Stimulated activated CD8-positive, alpha-beta memory T cell treated with anti-CD3 and anti-CD28 coated beads, Interleukin-15, amount 100 ng/mL, for 1 hour (primary cell): ENCODE measurements at places on chromosomes 6 and 20.

DNA sequence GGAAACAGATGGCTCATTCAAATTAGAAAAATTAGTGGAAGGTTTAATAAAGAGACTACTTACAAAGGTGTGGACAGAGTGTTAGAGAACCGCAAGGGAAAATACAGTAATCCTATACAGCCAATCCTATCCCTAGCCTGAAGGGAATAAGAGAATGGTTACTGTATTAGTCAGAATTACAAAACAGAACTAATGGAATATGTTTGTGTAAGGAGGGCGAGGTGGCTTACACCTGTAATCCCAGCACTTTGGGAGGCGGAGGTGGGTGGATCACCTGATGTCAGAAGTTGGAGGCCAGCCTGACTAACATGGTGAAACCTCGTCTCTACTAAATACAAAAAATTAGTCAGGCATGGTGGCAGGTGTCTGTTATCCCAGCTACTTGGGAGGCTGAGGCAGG lies 16.3 kb upstream of the TRPC4AP start:
- no peak for DNase-seq

DNA sequence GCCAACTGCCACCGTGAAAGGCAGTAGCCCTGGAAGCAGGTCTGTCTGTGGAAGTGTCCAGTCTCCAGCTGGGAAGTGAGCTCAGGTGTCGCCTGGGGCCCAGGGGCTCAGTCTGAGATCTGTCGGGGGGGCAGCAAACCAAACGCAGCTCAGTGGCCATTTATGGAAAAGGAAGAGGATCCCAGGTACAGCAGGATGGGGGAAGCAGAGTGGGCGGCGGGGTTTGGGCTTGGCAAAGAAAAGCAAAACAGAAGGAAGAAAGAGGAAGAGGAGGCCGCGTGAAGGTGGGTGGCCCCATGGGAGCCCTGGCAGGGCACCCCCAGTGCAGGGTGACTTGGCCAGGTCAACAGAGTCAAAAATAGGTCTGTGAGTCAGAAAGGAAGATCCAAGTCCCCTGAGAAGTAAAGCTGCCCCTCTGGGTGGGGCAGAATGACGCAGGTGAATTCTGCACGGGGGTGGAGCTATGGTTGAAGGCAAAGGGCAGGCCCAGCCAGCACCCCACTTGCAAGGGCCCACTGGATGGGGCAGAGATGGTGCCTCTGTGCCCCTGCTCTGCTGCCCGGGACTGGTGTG lies 5.3 kb downstream of the PXDC1 start:
- DNase-seq, result no peak

DNA sequence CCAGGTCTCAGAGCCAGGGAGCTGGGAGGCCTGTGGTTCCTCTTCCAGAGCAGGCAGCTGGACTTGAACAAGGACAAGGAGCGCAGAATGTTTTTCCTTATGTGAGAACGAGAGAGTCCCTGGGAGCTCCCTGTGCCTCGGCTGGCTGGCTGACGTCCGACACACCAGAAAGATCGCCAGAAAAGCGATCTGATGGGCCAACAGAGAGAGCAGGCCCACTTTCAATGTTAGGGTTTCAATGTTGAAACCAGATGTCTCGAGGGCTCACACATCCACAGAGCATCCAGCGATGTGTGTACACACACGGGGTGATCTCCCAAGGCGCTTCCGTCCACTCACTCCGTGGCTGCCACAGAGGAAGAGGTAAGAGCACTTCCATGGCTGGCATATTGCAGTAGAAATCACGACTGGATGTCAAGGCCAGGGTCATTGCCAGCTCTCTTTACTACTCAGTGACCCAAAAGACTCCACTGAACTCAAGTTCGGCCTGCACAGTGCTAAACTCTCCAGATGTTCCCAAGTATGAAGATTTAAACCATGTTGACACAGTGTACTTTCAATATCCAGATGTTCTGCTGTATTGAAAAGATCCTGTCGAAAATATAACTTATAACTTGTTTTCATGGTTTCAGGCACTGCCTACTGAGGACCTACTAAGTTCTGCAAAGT lies 70.8 kb upstream of the FOXC1 start:
- DNase-seq, result no peak

GRCh38 chr6:67633058-67633457 lies 1002.0 kb upstream of the ADGRB3 start:
- DNase-seq, result no peak

DNA sequence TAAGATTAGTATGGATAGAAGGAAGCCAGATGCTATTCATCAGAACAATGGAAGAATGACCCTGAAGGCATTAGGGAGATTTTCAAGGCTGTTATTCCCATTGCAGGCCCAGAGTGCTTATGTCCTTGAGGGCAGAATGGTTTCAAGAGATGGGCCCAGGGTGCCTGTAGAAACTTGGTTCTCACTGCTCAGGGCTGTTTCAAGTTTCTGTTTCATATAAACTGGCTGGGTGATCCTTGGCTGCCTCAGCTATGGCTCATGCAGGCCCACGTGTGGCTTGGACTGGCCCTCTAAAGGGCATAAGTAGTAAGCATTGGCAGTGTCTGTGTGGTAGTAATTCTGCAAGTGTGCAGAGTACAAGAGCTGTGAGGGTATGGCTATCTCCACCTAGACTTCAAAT lies 540.9 kb upstream of the MAN1A1 start:
- DNase-seq, result no peak

GRCh38 chr6:38114976-38115625 lies 295.6 kb downstream of the ZFAND3 start:
- no peak for DNase-seq

DNA sequence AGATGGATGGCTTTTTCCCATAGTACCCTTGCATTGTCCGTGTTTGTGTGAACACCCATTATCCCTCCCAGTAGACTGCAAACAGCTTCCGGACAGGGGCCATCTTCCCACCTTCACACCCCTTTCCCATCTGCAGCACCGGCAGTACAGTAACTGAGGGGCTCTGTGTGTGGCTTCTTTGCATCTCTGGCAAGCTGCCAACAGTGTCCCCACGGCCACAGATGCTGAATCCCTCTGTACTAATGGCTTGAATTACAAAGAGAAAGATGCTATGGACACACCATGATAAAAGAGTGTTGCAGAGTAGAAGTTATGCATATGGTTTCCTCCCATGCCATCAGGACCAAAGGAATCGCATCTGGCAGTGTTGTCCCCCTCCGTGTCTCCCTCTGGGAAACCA lies 101.1 kb upstream of the CDYL start:
- no peak for DNase-seq

DNA sequence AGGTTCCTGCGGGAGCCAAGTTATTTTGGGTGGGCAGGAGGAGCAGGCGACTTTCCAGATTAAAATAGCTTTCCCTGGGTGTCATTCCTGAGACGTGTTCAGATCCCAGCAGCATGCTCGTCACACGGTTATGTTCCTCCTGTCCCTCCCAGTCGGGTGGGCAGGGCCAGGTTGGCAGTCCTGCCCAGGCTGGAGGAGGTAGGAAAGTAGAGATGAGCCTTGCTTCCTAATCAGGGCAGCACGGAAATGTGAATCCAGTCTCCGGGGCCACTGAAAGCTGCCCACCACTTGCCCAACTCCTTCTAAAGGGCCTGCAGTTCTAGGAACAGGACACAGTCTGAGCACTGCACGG lies 137.0 kb downstream of the MRPL14 start:
- no peak for DNase-seq

DNA sequence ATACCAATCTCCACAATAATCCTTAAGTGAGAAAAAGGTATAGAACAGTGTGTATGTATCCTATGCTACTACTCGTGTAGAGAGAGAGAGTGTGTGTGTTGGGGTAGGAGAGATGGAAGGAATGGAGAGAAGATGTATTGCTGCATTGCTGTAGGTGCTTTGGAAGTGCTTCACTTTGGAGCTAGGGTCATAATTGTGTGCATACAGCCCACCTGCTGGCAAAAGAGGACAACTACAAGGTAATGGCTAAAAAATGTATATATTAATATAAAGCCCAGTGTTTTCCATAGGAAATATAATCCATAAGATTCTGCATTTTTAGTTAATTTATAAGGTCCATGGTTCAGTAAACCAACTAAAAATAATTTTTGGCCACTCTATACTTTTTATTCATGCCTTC lies 36.1 kb downstream of the SERAC1 start:
- DNase-seq, result no peak

DNA sequence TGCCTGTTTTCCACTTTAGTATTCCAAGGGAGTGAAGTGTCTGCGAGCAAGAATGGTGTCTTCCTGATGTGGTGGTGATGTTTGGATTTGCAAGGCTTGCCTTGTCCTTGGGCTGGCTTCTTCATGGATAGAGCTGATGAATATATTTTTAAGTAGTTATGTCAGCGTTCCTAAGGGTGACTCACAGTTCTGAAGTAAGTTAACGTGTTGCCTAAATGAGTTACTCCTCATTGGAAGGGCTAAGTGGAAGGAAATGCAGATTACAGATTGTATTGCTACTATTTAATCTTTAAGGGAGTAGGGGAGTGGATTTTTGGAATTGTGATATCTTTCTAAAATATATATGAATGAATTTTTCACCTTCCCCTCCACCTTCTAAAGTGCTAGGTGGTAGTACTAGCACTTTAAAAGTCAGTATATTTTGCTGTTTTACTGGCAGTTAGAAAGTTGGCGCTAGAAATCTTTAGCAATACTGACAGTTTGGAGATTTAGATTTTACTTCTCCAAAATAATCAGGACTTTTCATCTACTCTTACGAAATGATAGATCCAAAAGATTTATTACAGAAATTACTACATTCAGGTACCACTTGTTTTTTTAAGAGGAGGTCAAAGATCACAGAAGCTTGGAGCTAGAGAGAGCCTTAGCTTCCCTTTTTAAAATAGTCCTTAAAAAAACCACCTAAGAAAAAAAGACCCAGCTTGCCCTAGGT lies 197.4 kb downstream of the JARID2 start:
- no peak for DNase-seq

DNA sequence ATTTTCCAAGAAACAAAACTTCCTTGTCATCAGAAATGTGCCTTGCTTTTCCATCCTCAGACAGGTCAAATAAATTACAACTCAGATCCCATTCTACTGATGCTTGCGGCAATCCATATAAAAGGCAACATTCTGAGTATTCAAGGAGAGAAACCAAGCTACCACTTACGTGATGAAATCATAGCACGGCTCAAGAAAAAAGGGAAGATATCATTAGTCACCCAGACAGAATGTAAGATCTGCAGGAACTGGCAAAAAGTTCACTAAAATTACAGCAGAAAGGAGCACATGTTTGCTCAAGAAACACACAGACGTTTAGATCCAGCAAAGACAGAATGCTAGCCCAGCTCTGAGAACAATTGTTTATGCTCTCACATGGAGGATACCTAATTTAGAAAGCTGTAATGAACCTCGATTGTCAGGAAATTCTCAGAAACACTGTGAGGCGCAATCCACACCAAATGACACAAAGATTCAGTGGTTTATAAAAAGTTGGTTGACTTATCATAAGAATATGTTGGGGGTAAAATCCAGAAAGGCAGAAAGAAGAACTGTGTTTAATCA lies 304.2 kb downstream of the ADGRG6 start:
- no peak for DNase-seq

DNA sequence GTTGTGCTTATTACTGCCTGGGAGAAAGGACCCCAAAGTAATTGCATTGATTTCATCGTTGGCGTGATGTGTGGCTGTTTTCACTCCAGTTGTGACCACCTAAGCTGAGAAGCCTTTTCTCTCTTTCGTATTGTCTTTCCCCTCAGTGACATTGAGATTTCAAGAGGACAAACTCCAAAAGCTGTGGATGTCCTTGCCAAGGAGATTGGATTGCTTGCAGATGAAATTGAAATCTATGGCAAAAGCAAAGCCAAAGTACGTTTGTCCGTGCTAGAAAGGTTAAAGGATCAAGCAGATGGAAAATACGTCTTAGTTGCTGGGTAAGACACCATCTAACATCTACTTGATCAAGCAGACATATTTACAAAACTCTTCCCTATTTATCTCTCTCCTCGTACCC lies 60.5 kb downstream of the MTHFD1L start:
- DNase-seq, result no peak

DNA sequence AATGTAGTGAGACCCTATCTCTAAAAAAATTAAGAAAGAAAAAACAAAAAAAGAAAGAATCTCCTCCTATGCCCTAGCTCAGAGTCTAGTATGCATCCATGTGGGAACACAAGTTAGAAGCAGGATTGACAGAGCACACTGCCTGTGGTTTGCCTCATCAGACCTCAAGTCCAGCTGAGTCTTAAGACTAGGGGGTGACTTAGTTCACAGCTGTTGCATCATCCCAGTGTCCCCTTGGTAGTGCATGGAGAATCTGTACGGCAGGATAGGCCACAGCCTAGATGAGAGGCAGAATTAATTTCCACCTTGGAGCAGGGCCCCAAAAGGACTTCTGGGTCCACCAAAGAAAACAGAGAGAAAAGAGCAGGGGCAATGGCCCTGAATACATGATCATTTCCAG lies 13.7 kb downstream of the PNPLA1 start:
- no peak for DNase-seq

- no peak for DNase-seq
Measured at GRCh38 chr20:63699466-63700198, 3.2 kb downstream of the TNFRSF6B start.

DNA sequence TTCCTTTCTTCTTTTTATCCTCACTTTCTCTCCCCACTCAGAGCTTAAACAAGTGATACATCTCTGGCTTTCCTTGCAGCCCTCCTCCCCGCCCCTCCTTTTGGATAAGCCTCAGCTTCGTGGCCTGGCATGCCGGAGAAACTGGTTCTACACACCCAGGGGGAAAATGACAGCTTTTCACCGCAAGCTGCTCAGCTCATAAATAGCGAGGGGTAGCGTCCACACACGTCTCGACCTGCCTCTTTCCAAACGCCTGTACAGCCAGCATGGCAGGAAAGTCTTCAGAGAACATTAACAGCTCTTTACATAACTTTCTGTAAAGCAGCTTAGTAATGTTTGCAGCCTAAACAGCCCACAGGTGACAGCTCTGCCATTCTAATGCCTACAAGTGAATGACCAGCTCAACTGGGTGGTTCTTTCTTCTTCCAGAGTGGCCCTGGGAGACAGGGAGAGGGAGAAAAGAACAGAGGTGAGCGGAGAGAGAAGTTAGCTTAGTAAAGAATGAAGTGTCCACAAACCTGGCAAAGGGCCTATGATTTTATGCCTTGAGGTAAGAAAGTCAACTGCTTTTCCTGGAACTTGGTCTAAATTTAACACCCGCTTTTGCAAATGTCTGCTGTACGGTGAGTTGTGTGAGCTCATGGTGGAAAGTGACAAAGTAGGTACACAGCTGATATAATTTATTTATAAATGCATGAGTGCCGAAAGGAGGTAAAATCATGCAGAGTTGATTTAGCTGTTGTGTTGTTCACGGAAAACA lies 251.5 kb downstream of the TFAP2A start:
- no peak for DNase-seq

GRCh38 chr20:39206899-39207564 lies 244.9 kb downstream of the DHX35 start:
- DNase-seq, result no peak

DNA sequence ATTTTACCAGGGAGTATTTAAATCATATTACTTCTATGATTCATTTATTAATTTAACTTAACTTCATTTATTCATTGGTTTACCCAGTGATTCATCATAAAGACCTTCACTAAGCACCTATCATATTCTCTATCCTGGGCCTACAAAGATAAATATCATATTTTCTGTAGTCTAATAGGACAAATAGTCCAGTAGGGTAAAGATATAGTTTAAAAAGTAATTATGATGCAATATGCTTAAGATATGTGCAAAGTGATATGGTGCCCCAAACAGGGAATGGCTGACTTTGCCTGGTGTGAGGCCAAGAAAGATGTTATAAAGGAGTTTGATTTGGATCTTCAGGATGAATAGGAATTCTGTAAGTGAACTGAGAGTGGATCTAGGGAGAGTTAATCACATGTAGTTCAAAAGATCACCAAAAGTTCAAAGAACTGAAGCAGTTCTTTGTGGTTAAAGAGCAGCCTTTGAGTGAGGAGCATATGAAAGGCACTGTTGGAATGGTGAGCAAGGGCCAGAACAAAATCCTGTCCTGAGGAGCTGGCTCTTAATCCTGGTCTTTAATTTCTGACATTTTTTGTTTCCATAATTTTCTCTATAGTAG lies 45.5 kb downstream of the MLIP start:
- DNase-seq, result no peak
